ENCODE measurements at places on chromosomes 12 and 14.

DNA sequence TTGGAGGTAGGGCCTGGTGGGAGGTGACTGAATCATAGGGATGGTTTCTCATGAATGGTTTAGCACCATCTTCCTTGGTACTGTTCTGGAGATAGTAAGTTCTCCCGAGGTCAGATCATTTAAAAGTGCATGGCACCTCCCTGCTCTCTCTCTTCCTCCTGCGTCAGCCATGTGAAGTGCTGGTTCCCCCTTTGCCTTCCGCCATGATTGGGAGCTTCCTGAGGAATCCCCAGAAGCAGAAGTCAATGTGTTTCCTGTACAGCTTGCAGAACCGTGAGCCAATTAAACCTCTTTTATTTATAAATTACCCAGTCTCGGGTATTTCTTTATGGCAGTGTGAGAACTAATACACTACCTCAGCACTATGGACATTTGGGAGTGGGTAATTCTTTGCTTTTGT is 4.8 kb upstream of the LGMN start:
- no peak for DNase-seq

GRCh38 chr12:116293687-116294453 is 16.4 kb upstream of the MED13L start:
- DNase-seq, result no peak

DNA sequence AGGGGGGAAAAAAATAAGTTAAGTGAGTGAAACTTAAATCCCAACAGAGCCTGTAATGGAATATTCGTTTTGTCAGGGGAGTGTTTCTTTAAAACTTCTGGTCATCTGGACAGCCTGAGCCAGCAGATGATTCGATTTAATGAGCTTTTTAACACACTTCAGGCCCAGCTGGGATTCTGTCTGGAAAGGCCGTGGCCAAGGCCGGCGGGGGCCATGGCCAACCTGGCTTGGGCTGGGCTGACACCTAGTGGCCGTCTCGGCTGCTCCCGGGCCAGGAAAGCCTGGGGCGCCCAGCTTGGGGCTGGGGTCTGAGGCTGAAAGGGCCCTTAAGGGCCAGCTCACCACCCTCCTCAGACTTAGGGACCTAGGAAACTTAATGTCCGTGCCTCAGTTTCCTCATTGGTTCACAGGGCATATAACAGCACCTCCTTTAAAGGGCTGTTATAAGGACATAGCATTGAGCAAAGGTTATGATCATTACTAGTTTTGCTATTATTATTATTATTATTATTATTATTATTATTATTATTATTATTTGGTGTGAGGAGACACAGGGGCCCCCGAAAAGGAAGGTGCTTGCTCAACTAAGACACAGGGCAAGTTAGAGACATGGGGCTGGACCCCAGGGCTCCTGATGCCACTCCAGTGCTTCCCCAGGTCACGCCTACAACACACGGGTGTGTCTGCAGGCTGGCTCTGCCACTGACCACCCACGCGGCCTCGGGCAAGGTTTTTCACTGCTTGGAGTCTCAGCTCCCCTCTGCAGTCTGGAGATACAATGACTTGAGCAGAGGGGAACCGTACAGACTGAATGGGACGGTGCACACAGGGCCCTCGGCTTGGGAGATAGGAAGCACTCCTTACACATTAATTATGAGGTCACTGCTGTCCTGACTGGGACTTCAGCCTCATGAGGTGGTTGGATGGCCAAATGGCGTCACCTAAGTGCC is 84.0 kb downstream of the SYNE3 start:
- no peak for DNase-seq

DNA sequence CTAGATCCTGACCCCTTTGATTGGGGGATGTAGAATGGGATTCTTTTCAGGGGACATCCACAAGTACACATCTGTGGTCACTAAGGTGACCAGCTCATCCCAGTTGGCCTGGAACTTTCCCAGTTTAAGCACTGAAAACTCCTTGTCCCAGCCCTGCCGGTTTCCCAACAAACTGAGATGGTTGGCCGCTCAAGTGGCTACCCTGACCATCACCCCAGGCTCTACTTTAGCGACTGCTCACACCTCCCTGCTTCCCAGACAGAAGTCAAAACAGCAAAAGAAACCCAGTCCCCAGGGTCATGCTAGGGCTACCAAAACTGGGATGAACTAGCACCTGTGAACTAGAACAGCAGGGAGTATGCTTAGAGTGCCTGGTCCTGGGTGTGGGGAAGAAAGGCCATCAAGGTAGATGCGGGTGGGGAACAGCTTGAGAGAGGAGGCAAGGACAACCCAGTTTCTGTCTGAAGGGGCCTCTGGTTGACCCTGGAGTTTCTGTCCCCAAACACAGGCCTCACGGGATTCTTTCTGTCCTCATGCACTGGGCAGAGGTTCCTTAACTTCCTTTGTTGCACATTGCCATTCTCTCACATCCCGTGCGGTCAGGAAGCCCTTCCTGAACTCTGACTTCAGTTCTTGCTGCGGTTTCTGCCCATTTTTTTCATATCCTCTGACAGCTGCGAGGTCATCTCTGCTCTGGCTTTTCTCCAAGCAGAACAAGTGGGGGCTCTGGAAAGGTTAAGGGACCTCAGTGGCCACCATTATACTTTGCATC is 1.6 kb downstream of the LTB4R start:
- DNase-seq, result no peak

- DNase-seq, result peak; percentile 30
These were observed 707 bp downstream of the CPSF6 start for GRCh38 chr12:69239922-69240630.

DNA sequence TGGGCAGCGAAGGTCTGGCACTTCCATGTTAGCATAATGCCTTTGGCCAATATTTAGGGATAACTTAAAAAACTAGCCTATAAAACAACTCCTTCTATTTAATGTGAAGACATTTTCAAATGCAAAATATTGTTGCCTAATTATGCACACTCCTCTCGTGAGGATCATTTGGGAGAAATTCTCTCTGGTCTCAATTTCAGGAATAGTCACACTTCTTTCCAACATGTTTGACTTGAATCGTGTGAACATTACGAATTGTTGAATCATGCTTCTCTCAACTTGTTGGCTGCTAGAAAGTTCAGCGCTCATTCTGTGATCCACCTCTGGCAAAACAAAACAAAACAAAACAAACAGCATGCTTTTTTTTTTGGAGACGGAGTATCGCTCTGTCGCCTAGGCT is 313.2 kb downstream of the SEC23A start:
- no peak for DNase-seq

DNA sequence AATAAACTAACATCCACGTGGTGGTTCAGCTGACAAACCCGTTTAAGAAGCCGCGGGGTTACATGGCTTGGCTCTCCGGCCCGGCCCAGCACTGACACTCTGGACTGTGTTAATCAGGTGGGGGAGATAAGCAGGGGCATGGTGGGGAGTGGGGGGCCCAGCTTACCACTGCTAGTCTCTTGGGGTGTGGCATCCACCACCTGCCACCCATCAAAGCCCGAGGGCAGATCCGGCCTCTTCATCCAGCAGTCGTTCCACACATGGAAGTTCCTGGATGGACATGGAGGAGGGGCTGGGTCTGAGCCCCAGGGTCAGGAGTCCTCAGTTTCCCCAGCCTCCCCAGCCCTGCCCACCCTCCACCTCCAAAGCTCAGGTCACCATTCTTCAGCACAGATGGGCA is 4.9 kb downstream of the TGM1 start:
- DNase-seq, result no peak

DNA sequence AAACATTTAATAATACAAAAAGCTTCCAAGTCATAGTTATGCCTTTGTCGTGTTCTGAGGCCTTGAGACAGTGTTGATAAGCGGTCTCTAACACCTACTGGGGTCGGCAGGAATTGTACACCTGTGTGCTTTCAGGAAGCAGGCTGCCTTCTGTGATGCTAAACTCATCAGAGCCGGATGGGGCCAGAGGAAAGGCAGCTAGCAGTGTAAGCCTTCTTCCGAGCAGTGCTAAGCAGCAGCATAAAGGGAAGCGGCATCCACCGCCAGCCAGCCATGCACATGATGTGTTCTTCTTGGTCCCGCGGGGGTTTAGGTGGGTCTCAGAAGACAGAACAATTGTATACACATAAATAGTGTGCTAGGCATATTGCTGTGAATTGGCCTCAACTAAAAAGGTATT is 159.3 kb downstream of the SLC15A4 start:
- no peak for DNase-seq

- no peak for DNase-seq
These were observed 209.9 kb upstream of the HMGA2 start for GRCh38 chr12:65614259-65614889.

- DNase-seq, result no peak
These were observed 16.2 kb downstream of the NCKAP5L start for GRCh38 chr12:49811961-49812401.

DNA sequence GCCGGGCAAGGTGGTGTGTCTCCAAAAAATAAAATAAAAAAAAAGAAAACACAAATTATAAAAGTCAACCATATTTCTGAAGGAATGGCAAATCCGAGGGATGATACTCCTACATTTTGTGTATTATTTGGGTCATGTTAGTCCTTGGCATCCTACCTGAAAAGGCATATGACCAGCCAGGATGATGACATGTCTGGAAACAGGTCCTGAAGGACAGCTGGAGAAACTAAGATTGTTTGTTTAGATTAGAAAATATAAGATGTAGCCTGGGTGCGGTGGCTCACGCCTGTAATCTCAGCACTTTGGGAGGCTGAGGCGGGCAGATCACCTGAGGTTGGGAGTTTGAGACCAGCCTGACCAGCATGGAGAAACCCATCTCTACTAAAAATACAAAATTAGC is 47.6 kb upstream of the FOXJ2 start:
- no peak for DNase-seq

GRCh38 chr14:34872822-34873588 is 2.2 kb downstream of the BAZ1A start:
- DNase-seq, result peak; percentile 2

GRCh38 chr14:70171726-70172125 is 17.0 kb downstream of the SLC8A3 start:
- DNase-seq, result no peak

GRCh38 chr14:26939755-26940154 is 341.9 kb upstream of the NOVA1 start:
- DNase-seq, result no peak

DNA sequence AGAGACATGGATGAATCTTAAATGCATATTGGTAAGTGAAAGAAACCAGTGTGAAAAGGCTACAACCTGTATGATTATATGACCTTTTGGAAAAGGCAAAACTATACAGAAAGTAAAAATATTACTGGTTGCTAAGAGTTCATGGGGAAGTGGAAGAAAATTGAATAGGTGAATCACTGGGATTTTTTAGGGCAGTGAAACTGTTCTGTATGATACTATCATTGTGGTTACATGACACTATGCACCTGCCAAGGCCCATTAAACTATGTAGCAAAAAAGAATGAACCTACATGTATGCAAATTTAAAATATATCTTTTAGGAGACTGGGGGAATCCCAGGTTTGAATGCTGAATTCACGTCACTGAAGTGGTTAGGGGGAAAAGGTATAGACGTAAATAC is 12.6 kb upstream of the OR8S1 start:
- no peak for DNase-seq

DNA sequence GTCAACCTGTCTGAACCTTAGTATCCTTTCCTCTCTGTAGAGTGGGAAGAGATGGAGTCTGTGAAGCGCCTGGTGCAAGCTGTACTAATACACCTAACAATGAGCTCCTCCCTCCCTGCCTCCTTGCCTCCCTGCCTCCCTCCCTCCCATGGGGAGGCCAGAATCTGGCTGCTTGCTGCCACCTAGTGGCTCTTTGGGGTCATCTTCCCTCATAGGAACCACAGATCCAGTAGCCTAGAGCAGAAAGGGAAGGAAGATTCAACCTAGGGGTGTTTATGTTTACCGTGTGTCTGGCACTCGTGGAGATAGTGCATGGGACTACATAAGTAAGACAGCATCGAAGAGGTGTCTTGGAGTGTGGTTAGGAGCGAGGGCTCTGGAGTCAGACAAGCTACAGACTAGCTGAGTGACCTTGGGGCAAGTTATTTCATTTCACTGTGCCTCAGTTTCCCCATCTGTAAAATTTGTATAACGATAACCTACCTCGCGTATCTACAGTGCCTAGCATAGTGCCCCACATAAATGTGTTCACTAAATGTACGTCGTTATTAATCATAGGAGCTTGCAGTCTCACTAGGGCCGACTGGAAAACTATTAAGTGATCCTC is 35.5 kb upstream of the TSPAN9 start:
- peak; percentile 29 for DNase-seq

GRCh38 chr12:49545815-49546214 is 7.0 kb downstream of the KCNH3 start:
- DNase-seq, result no peak

DNA sequence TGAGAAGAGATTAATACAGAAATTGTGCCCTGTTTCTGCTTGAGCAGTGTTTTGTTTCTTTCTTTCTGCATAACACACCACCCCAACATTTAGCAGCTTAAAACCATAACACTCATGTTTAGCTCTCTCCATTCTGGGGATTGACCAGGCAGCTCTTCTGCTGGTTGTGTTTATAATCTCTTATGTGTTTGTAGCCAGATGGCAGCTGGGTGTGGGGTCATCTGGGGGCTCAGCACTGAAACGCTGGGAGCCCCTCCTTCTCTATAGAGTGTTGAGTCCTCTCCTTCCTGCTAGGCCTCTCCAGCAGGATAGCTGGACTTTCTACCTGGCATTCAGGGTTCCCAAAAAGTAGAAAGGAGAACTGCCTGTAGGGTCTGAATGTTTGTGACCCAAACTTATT is 270.6 kb downstream of the TTC8 start:
- DNase-seq, result no peak

- DNase-seq, result no peak
These were observed 720 bp upstream of the FGF6 start for GRCh38 chr12:4446335-4446734.

- no peak for DNase-seq
These were observed 51.6 kb downstream of the DERA start for GRCh38 chr12:15962760-15963159.

DNA sequence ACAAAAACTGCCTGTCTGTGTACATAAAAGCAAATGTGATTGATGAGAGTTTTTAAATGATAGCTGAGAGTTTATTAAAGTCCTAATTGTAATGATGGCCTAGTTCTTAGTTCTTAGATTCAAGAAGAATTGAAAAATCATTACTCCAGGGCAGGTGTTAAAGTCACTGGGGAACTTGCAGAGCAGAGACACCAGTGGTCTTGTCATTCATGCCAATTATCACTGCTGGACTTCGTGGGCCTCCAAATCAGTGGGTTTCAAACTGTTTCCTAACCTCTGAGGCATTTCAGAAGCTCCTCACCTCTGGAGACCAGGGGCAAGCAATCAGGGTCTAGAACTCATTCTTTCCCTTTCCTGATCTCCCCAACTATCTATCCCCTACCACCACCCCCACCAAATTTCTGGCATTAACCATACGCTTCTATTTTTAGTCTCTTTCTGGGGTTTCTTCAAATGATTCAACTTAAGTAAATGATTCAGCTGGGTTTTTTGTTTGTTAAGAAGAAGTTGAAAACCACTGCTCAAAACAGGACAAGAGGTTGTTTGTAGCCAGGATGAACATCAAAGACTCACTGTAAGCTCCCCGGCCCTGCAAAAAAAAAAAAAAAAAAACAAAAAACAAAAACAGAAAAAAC is 80.1 kb downstream of the CEP83 start:
- no peak for DNase-seq

Data from T follicular helper cell (primary cell).